Non-pigmented ciliary epithelial cell (primary cell): ENCODE measurements at places on chromosomes 3 and 15.
A peak's percentile ranks its signal among the peaks of the same experiment; 100 is the strongest.

- DNase-seq, result no peak
Observed at GRCh38 chr15:91488452-91488851, 365.1 kb upstream of the SLCO3A1 start.

DNA sequence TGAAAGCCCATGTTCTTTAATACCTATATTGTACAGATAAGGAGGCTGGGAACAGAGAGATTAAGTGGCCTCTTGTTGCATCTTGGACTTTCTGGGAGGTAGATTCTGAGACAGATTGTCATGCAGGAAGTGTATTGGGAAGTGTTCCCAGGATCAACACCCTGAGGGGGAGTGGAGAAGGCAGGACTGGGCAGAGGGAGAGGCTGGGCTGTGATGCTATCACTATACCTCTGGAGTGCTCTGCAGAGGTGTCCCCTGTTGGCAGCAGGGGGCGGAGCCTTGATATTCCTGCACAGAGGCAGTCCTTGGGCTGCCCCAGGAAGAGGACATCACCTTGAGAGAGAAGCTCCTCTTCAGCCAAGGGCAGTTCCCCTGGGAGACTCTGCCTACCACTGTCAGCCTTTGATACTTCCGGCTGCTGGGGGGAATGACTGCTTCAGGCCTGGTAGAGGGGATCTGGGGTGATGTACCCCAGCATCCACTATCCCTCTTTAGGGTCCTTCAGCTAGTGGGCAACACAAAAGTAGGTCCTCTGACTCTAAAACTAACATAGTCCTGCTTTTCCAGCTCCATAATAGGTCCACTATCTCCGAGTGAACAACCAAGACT is 97.4 kb upstream of the RNU6-1 start:
- DNase-seq, result no peak

DNA sequence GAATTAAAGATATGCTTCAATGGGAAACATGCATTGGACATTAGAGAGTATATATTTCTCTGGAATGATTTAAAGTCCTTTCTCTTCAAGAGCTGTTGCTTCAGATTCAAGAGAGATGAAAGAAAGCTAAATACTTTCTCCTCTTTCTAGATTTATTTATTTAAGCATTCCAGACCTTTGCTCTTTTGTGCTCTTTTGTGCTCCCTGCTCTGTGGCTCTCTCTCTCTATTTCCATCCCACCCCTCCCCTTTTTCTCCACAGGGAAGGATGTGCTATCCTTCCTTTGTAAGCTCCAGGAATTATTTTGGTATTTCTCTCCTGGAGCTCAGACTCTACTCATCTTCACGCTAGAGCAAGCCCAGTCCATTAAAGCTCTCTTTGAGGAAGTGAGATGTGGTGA is 871.9 kb upstream of the GBE1 start:
- DNase-seq, result no peak

DNA sequence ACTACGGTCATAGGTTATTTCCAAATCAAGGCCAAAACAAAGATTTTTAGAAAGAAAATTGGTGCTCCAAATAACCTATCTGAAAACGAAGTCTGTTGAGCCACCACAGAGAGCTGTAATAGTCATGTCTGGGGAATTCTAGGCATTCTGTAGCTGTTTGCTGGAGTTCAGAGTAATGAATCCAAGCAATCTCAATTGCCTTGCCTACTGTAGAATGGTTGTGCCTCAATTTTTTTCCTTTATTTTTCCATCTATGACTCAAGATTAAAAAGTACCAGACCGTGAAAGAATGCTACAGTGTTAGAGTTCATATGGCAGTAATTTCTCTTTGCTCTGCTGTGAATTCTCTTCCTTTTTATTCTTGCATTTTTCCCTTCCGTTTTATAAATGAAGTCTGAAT is 1007.2 kb upstream of the ALCAM start:
- DNase-seq, result peak; percentile 77

GRCh38 chr3:190718671-190719070 is 143.8 kb downstream of the GMNC start:
- DNase-seq, result peak; percentile 55

GRCh38 chr3:149010966-149011365 is 19.6 kb downstream of the GYG1 start:
- no peak for DNase-seq

DNA sequence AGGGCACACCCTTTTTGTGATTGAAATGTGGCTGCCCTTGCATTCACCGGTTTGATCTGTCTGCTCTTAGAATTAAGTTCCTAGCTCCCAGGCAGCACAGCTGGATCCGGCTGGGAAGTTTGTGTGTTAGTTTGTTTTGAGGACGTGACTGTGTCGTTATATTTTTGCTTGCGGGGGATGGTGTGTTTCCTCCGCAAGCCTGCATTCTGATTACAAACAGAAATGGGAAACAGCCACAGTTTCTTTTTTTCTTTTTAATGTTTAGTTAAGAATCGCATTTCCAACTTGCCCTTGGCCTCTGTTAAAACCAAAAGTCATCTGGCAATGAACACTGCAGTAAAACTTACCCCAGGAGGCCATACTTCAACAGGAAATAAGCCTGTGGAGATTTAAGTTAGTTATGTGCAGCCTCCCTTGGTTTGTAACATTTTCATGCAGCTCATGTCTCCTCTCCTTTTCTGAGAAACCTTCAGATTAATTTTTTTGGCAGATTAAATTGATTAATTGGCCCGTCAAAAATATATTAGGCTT is 888 bp downstream of the TMOD3 start:
- no peak for DNase-seq

- DNase-seq, result no peak
Observed at GRCh38 chr15:57227899-57228298, 148.4 kb upstream of the CGNL1 start.

- DNase-seq, result no peak
Observed at GRCh38 chr15:99172171-99172570, 67.3 kb downstream of the SYNM start.

- DNase-seq, result no peak
Observed at GRCh38 chr3:191721390-191721861, 260.5 kb downstream of the PYDC2 start.

GRCh38 chr3:123423031-123423430 is 25.9 kb downstream of the ADCY5 start:
- DNase-seq, result no peak

- DNase-seq, result no peak
Observed at GRCh38 chr3:193938613-193939012, 197.3 kb upstream of the HES1 start.

- DNase-seq, result no peak
Observed at GRCh38 chr3:13565581-13566452, 16.9 kb downstream of the FBLN2 start.

DNA sequence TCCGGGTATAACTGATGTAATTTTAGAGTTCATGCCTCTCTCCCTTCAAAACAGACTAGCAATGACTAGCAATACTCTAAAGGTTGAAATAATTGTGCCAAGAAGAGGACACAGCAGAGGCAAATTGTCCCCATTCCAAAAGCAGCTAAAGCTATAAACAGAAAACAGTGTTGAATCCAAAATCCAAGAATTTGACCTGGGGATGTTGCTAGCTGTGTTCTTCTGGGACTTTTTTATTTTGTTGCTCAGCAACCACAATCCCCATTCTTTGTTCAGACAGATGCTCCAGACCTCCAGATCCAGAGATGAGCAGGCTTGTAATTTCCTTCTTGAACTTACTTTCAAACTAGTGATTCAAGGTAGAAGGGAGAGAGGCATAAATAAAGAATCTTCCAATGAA is 191.5 kb downstream of the FOXB1 start:
- no peak for DNase-seq

- DNase-seq, result no peak
Observed at GRCh38 chr3:172110127-172110779, 70.9 kb downstream of the FNDC3B start.

DNA sequence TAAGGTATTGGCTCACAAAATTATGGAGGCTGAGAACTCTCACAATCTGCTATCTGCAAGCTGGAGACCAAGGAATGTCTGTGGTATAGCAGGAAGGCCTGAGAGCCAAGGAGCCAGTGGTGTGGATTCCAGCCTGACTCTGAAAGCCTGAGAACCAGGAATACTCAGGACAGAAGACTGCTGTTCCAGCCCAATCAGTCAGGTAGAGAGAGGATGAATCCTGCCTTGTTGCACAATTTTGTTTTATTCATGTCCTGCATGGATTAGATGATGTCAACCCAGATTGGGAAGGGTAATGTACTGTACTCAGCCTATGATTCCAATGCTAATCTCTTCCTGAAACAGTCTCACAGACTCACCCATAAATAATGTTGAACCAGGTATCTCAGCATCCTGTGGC is 312.4 kb upstream of the KCNMB2 start:
- no peak for DNase-seq

- no peak for DNase-seq
Observed at GRCh38 chr3:49929291-49930167, at the start of gene MON1A. Gene MON1A (minus strand): TSS chr3:49929811. CDS start chr3:49913346, 16,465 bp downstream.

- no peak for DNase-seq
Observed at GRCh38 chr3:191987831-191988350, 526.9 kb downstream of the PYDC2 start.

- DNase-seq, result no peak
Observed at GRCh38 chr3:148735597-148735996, 37.9 kb downstream of the AGTR1 start.

DNA sequence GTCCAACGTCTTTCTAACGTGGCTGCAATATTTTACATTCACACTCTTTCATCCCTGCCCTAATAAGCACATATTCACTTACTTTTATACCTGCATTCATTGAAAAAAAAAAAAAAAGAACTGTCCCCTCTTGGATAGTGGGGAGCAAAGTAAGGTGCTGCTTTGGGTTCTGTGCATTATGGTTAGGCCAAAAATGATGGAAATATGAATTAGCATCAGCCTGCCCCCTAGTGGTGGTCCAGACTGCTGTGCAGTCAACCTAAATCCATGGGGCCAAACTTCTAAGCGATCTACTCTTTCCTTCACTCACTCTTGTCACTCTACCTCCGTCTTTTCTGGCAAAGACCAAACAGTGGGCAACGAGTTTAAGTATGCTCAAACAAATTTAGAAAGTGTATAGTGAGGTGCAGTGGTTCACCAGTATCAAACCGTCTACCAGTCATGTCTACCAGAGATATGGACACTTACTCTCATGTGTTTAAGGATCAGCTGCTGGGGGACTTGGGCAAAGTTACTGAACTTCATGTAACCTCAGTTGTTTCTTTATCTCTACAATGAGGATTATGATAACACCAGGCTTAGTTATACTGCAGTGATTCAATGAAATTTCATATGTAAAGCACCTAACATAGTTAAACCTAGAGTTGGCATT is 61.5 kb upstream of the GRM7 start:
- DNase-seq, result no peak

- no peak for DNase-seq
Observed at GRCh38 chr3:178671377-178671776, 135.1 kb downstream of the KCNMB2 start.

DNA sequence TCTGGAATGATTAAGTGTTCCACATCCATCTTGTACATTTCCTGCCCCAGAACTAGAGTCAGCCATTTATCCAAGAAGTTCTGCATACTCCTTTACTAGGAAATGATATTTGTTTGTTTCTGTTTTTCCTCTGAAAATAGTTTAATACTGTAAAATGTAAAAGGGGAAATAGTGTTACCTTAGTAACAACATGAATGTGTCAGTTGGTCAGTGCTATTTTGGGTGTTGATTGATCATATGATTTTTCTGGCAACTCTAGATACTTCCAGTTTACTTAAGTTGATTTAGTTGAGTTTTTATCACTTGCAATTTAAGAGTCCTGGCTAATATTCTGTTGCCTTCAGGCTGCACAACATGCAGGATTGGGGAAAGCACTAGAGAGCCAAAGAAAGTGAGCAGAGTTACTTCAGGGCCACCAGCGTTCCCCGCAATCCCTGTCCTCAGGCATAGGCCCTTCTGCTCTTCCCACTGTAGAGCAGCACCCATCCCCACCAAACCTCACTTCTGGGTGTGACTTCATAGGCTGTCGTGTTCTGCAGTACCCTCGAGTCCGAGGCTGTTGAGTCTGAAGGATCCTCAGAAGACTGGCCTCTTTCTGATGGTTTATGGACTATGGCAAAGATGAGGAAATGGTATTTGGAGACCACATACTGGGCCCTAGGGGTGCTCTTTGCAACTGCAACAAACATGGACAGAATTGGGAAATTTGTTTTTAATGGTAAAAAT is 69.0 kb downstream of the CHD2 start:
- no peak for DNase-seq

DNA sequence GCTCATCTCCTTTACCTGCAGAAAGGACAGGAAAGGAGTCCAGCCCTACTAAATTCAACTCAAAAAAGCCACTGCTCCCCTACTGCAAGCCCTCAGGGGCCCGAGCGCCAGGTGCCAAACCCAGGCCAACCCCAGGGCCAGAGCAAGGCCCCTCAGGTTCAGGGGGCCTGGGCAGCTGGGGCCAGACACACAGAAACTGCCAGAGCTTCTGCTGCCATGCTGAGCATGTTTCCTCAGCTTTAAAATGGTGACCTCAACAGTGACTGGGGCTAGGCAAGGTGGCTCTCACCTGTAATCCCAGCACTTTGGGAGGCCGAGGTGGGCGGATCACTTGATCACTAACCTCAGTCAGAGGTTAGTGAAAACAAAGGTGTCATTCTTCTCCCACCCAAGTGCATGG is 38.8 kb downstream of the KLHL25 start:
- DNase-seq, result no peak

GRCh38 chr15:63292771-63293170 is 15.4 kb downstream of the APH1B start:
- no peak for DNase-seq
